DMS153 (cell line): ENCODE measurements at places on chromosomes 12 and 14.

GRCh38 chr12:45687081-45688015 lies 42.2 kb upstream of the ARID2 start:
- no peak for DNase-seq

- no peak for DNase-seq
Observed at GRCh38 chr12:128789356-128789929, 34.3 kb downstream of the SLC15A4 start.

DNA sequence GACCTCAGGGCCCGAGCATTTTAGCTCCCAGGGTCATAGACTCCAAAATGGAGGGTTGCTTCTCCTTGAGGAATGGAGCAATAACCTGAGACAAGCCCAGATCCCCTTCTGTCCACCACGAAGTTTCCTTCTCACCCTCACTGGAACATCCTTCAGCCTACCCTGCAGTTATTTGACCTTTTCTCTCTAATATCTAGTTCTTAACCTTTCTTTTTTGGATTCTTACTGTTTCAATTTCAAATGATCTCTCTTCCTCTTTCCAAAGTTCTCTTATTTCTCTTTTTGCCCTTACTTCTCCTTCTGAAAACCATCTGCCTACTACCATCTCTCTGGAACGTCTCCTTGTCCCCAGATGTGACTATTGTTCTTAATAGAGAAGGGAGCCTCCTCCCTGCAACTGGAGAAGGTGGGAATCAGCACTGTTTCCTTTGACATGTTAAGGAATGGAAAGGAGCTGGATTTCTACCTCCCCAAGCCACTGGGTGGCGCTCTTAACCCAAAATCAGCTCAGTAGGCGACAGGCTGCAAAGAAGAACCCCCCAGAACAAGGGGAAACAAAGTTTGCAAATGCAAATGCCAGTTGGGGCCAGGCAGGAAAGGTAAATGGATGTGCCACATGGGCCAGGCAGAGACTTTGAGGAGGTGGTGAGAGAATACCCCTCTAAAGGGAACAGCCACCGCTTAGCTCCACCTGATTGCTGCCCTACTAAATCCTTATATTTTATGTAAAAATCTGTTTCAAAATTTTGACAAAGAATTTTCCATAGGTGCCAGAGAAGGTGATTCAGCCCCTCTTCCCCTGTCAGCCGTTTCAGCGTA lies 22.4 kb upstream of the PDE1B start:
- no peak for DNase-seq

- DNase-seq, result no peak
Observed at GRCh38 chr14:59869381-59870255, 958 bp downstream of the RTN1 start.

DNA sequence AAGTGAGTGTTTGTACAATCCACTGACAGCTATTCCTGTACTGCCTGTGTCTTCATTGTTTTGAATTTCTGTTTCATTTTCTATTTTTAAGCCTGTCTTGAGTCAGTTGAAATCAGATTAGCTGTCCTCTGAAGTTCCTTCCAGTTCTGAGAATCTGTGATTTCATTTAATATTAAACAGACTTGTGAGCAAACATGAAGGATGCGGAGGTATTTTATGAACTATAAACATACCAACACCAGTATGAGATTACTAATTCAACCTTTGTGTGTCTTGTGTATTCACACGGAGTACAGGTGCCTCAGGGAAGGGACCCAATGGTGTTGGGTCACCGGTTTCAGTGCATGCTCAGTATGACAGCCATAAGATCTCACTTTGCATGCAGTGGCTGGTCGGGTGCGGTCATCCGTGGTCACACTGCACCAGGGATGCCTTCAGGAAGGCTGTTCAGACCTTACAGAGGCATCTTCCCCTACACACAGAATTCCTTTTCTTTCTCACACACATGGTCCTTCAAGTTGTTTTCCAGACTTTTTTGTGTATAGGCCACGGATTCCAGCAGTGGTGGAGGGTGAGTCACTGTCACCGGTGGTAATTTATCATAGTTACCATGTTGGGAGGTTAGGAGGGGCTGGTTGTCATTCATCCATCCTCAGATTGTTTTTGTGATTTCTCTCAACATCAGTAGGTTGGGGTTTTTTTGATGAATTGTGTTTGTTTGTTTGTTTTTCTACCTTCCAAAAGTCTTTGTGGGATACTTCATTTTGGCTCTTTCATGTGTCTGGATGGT lies 103.0 kb upstream of the SFSWAP start:
- DNase-seq, result no peak

DNA sequence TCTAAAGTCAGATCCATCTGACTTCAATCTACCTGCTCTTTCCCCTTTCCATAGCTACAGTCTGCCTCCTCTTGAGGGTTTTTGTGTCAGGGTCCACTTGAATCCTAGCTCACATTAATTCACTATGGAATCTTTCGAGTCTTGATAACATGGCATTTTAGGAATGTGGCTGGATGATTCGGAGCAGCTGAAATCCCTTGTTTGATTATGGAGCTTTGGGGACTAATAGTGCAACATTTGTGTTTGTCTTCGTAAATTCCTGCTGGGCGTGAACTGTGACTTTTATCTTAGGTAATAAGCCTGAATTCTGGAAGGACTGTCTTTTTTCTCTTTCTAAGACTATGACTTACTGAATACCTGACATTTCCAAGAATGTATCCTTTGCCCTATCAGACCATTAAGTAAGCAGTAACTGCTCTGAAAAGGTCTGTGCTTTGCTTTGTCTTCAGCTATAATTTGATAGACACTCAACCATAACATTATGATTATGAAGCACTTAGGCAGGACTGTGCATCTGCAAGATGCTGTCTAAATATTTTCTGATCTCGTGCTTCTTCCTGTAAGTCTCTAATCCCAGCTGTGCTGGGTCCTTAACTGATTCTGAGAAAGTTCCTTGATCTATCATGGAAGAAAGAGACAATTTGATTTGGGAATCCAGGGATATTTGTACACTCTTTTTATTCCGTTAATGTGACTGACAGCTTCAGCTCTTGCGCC lies 19.0 kb upstream of the PELI2 start:
- DNase-seq, result no peak

GRCh38 chr12:100268835-100269564 lies 2.0 kb downstream of the SCYL2 start:
- DNase-seq, result no peak

GRCh38 chr12:16587110-16587453 lies 18.9 kb downstream of the LMO3 start:
- DNase-seq, result no peak

DNA sequence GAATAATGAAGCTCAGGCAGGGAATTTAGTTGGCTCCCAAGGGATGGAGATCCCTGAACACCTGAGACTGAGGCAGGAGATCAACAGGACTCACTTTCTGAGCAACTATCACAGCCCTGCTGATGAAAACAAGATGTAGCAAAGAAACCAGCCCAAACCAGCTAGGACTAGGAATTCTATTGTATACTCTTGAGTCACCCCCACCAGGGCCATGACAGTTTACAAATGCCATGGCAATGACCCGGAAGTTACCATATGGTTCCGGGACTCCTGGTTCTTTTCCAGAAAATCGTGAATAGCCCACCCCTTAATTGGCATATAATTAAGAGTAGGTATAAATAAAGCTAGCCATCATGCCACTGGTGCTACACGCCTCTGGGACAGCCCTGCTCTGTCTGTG lies 46.0 kb upstream of the OASL start:
- DNase-seq, result no peak

DNA sequence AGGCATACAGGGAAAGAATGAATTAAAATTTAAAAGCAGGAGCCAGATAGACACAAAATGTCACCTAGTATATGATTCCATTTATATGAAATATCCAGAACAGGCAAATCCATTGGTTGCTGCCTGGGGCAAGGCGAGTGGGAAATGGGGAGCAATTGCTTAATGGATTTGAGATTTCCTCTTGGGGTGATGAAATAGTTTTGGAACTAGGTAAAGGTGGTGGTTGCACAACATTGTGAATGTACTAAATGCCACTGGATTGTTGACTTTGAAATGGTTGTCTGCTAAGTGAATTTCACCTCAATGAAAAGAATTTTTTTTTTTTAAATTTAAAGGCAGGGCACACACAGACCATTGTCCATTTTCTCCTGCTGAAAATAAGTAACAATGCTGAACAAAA lies 61.9 kb downstream of the ABCC9 start:
- no peak for DNase-seq

DNA sequence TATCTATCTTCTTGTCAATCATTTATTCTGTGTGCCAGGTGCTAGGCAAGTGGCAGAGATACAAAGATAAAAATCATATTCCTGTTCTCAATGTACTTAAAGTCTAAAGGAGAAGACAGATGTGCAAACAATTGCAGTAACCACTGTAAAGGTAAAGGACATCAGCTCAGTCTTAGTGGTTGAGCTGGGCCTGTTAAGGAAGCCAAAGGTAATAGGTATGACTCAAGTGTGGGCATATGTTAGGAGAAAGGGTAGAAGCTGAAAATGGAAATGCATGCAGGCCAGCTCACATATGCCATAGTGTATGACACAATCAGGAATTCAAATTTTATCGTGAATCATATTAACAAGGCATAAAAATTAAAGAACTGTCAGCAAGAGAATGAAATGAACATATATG lies 49.8 kb downstream of the FAR2 start:
- DNase-seq, result no peak

DNA sequence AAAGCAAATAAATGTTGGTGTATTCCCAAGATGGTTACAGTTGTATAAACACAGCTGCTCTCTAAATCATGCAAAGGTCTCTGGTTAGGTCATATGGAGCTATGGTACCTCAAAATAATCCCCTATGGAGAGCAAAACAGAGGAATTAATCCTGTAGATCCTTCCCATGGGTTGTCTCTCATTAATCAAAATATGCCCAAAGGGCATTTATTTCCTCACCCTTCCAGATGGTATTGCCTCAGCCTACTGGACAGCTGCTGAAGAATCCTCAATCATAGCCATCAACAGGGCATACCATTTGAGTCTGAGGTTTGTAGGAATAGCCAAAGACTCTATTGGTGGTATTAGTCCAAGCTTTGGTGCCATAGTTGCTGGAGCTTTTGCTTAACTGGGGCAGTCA lies 360.9 kb downstream of the RPL10L start:
- DNase-seq, result no peak

DNA sequence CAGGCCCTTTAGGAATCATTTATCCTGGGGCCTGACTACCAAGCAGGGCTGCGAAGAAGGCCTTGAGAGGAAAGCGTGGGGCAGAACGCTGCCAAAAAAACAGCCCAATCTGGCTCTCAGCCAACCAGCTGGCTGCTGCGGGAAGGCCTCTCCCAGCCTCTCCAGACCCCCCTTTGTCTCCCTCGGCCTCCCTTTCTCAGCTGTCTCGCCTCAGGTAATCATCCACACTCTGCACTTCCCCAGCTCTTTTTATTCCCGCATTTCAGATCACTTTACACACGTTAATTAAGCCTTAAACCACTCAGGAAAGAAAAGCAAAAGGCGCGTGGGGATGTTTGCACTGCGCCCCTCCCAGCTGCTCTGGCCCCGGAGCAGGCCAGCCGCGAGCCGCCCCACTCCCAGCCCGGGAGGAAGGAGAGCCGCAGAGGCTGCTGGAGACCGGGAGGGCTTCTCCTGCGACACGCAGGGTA lies 208.2 kb upstream of the FOXN3 start:
- DNase-seq, result peak; percentile 39

DNA sequence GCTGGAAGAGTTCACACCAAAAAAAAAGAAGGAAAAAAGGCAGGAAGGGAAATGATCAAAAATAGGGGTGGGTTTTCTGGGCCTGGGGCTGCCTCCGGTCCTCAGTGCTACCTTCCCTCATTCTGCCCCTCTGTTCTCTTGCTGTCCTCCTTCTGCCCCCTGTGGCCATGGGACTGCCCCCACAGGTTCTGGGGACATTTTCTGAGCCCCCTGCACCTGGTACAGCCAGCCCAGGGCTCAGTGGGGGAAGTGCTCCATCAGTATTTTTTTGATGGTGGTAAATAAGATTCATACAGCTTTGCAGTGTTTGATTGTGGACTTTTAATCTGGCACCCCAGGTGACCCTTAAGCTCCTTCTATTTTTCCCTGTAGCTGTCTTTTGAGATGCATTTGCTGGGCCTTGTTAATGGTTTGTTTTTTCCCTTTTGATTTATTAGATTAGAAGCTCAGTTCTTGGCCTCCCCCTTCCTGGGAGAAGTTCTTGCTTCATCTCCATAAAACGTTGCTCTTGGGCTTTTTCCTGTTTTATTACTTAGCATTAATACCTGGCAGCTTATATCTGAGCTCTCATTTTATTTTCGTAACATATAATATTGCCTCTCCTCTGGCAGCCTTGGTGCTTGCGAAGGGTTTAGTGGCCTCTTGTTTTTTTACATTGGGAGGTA lies 43.1 kb downstream of the CHST11 start:
- no peak for DNase-seq

- no peak for DNase-seq
Observed at GRCh38 chr12:1670358-1671268, 20.3 kb upstream of the ADIPOR2 start.

DNA sequence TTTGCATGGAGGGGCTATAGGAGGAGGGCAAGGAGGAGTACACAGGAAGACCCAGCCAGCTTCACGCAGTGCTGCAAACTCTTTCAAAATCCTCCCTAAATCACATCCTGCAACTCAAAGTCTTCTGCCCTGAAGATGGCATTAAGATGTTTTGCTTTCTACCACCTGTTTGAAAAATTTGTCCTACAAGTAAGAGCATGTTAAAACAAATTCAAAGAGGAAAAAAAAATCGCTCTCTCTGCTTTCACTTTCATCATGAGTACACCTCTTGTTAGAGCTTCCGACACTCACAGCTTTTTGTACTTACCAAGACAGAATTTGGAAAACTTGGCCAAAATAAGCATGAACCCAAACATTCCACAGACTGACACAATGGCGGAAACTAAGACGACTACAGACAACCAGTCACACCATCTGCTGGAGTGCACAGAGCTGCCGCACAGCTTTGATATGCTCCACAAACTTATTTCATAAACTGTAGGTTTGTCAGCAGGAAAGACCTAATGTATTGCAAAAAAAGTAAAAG lies 21.3 kb downstream of the GCH1 start:
- DNase-seq, result no peak

DNA sequence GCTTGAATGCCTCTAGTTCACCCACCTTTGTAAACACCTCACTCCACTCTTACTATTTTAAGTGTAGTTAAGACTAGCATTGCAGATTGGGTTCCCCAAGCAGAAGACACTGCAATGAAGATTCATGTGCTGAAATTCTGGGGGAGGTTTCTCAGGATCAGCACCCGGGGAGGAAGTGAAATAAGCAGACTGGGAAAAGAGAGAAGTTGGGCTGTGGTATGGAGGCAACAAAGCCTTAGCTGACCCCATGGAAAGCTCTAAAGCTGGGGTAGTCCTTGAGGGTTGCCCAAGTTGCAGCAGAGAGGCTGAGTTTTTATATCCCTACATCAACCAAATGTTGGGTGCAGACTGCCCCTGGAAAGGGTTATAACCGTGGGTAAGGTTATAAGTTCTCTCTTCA lies 23.9 kb upstream of the IGF1 start:
- no peak for DNase-seq

- no peak for DNase-seq
Observed at GRCh38 chr14:74705613-74706500, 7.0 kb downstream of the AREL1 start.

DNA sequence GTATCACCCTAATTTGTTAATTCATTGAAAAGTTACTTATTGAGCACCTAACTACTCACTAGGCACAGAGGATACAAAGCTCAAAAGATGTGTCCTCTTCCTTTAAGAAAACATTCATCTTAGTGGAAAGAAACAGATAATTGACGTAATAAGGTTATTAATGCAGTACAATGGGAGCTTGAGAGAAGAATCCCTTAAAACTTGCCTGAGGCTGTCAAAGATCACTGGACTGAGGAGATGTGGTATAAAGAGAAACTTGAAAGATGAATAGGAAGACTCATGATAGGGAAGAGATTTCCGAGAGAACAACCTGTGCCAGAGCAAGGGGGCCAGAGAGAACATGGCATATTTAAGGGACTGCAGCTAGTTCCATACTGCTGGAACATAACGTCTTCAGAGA lies 19.1 kb downstream of the GOLGA5 start:
- no peak for DNase-seq
